ENCODE measurements at places on chromosomes 4 and X. TPM values are rescaled to one million over a fixed set of nuclear protein-coding genes. Genes with fewer than 3 reads are reported as not detected.

GRCh38 chr4:36255577-36255976 is 11.3 kb upstream of the ARAP2 start:
- DNase-seq = no peak

GRCh38 chr4:22881411-22881810 is 188.7 kb downstream of the GBA3 start:
- no peak for DNase-seq

DNA sequence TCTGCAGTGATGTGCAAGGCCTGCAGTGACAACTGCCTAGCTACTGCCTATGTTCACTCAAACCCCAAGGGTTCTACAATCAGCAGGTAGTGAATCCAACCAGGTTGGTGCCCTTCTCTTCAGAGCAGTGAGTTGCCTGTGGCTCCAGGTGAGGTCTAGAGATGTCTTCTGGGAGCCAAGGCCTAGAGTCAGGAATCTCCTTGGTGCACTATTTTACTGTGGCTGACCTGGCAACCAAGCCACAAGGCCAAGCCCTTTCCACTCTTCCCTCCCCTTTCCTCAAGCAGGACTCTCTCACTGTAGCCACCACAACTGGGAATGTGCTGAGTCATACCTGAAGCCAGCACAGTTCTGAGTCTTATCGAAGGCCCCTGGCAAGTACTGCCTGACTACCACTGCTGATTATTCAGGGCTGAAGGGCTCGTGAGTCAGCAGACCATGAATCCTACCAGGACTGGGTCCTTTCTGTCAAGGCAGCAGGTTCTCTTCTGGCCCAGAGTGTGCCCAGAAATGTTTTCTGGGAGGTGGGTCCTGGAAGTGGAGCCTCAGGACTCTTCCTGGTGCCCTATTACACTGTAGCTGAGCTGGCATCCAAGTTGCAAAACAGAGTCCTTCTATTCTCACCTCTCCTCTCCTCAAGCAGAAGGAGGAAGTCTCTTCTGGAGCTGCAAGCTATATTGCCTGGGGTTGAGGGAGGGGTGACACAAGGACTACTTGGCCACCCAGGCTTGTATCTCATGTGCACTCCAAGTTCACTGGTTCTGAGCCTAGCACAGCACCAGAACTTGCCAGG is 111.6 kb downstream of the BTC start:
- no peak for DNase-seq

- DNase-seq = no peak
Measured at GRCh38 chr4:150082241-150082640, 4.0 kb downstream of the DCLK2 start.

DNA sequence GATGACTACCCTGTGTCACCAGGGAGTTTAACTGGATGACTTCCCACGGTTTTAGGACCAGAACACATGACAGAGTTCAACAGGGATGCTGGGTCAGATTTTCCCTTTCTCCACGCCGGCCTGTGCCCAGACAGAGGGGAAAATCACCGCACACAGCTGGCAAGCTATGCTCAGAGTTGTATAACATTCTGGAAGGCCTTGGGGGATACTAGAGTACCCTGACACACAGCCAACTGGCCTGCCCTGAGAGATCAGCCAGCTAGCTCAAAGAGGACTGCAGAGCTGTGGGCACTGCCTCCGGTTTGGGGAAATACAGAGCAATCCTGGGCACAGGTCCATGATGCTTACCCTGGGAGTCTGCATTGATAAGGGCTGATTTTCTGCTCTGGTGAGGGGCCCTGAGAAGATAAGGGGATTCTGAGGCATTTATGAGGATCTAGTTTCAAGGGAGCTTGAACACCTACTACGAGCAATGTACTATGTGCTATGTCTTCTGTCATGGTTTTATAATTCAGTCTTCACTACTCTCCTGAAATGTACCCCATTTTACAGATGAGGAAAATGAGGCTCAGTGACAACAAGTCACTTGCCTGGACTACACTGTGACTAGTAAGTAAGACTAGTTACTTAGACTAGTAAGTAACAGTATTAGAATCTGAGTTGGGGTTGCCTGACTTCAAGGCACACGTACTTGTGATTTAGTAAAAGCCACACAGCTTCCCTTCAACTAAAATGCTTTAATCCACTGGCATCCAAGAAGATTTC is 14.7 kb downstream of the C4orf54 start:
- peak; percentile 80 for DNase-seq

GRCh38 chr4:40998675-40999358 is 215.5 kb downstream of the APBB2 start:
- no peak for DNase-seq

- no peak for DNase-seq
Measured at GRCh38 chrX:114462266-114462665, 121.6 kb upstream of the HTR2C start.

GRCh38 chrX:13000301-13000811 is 25.4 kb downstream of the TMSB4X start:
- DNase-seq = no peak

DNA sequence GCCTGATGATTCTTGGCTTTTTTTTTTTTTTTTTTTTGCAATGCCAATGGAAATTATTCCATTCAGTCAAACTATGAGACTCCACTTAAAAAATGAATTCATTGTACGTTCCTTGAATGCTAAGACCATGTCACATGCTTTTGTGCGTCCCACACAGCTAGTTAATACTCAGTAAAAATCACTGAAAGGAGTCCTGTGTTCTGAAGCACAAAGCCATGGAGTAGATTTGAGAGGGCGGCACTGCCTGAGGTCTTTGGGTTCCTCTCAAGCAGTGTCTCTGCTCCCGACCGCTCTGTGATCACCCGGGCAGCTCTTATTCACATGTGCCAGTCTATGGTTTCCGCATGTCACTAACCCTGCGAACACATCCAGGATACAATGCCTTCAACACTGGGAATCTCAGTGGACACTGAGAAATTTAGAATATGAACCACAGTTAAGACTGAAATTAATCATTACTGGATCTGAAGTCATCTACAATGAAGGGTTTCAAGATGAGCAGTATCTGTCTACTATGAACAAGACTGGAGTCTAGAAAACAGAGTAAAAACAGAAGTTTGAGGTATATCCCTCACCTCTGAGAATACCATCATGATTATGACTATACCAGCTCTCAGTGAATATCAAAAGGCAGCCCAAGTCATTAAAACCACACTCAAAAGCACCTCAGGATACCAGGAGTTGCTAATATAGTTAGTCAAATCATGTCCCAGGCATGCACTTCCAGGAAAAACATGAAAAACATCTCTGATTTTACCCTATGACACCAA is 193.0 kb downstream of the MGST2 start:
- DNase-seq = no peak

DNA sequence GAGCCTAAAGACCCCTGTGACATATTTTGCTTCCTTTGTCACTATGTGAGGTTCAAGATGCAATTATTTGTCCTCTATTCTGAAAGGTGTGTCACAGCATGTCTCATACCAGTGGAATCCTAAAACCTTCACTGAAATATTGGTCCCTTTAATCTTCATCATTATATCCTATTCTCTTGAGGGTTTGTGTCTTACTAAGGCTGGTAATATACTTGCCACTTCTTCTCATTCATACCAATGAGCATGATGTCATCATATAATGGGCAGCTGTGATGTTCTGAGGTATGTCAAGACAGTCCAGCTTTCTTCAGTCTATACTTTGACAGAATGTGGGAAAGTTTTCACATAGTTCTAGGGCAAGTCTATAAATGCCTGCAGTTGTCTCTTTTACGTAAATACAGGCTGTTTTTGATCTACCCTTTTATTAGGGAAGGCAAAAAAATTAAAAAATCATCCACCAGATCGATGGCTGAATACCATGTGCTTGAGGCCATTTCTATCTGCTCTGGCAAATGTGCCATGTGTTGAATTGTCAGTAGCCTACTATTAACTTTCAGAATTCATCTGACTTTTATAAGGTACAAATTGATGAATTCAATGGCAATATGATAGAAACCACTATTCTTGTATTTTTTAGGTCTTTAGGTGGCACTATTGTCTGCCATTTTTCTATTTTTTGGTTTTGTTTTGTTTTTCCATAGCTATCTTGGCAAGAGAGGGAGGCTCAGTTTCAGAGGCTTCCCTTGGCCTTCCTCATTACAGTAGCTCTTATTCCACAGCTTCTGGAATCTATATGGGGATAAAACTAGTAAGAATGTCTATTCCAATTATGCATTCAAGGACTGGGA is 209.0 kb downstream of the PPARGC1A start:
- peak; percentile 3 for DNase-seq

- DNase-seq = no peak
Measured at GRCh38 chrX:49177338-49177833, 5.7 kb downstream of the PLP2 start.

DNA sequence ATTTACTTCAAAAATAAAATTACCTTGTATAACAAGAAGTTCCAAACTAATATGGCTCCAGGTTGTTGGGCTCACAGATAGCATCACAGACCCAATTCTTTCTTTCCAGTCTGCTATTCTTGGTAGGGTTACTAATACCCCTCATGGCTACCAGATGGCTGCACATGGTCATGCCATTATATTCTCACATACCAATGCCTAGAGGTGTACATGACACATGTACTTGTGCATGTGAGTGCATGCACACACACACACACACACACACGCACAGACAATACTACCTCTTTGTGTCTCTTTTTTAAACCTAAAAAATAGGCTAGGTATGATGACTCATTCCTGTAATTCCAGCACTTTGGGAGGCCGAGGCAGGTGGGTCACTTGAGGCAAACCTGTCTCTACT is 31.1 kb downstream of the FBXO8 start:
- no peak for DNase-seq

- no peak for DNase-seq
Measured at GRCh38 chrX:20028588-20028987, 37.7 kb upstream of the BCLAF3 start.

- DNase-seq = no peak
Measured at GRCh38 chr4:87216469-87216868, 3.9 kb downstream of the KLHL8 start.

DNA sequence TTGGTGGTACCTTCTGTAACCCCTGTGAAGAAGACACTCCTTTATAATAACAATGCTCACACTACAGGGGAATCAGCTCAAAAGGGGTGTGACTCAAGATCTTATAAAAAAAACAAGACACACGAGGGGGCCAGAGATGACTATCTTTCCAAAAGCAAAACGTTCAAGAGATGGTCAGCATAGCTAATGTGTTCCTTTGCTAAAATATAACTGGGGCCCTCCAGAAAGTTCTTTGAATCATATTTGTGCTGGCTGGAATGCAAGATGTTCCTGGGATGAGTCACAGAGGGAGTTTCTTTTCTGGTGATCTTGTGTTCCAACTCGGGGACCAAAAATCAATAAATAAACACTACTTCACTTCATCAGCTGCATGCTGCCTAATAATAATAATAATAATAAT is 46.5 kb downstream of the RAI2 start:
- no peak for DNase-seq

- peak; percentile 33 for DNase-seq
Measured at GRCh38 chr4:185115827-185116232, 27.2 kb upstream of the SLC25A4 start.

The CT45A1 gene
- polyA plus RNA-seq = not detected

The C4orf51 gene
- polyA plus RNA-seq = not detected

The HTN3 gene
- polyA plus RNA-seq = not detected

The ANXA10 gene
- 0.23 TPM for polyA plus RNA-seq

The EDA gene
- polyA plus RNA-seq = 28.5 TPM

The AFP gene
- 0.27 TPM for polyA plus RNA-seq

The INTU gene
- 7.7 TPM for polyA plus RNA-seq

The ERVMER34-1 gene
- polyA plus RNA-seq = 1.1 TPM

The NR3C2 gene
- 19.1 TPM for polyA plus RNA-seq

The TCEAL2 gene
- 1.1 TPM for polyA plus RNA-seq

The C4orf50 gene
- not detected for polyA plus RNA-seq
